NCI-H1417 (cell line): ENCODE measurements at places on chromosomes 2 and 18.
A peak's percentile ranks its signal among the peaks of the same experiment; 100 is the strongest.

GRCh38 chr18:27954226-27954625, 222.7 kb downstream of the CDH2 start:
- no peak for DNase-seq

DNA sequence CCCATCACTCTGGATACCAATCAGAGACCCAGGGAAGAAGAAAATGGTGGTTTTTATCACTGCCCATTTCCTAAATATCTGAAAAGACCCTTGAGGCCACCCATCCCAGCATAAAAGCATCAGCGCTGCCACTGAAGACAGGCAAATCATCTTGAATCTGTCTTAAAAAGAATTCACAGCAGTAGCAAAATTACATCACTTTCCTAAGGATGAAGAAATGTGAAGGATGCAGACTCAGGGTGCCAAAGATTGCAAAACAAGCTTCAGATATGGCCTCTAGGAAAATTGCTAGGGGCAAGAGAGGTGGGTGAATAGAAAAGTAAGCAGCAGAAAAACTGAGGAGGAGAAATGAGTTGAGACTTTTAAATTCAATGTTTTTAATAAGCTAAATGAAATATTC, 70.0 kb downstream of the SLC25A12 start:
- no peak for DNase-seq

GRCh38 chr2:195610717-195611116, 46.3 kb upstream of the SLC39A10 start:
- DNase-seq: no peak

DNA sequence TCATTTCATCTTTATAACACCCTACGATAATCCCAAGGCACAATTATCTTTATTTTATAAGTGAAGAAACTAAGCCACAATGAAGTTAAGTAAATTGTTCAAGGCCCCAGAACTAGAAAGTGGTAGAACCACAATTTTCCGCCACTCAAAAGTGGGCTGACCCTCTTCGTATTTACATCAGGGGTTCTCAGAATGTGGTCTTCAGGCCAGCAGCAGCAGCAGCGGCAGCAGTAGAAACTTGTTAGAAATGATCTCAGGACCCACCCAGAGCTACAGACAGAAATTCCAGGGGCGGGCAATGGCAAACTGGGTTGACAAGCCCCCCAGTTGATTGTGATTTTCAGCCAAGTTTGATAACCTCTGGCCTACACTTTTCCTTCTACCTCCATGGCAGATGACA, 62.8 kb downstream of the LBH start:
- DNase-seq: no peak

- no peak for DNase-seq
Observed at GRCh38 chr18:60555625-60556024, 183.1 kb upstream of the MC4R start.

DNA sequence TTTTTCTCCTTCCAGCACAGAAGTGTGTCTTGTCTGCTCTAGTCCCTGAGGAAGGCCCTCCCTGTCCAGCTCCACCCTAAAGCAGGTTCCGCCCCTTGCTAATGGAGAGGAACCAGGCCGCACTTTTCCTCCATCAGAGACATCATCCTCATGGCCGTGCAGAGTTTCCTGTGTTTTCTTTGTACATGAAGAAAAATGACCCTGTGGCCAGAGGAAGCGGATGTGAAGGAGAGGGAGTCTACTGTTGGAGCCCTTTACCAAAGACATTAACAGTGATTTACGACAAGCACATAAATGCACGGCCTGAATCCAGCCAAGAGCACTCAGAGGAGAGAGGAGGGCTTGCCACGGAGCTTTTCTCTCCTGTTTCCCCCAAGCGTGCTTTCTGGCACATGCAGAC, 109.5 kb downstream of the RNF144A start:
- DNase-seq: peak; percentile 88

DNA sequence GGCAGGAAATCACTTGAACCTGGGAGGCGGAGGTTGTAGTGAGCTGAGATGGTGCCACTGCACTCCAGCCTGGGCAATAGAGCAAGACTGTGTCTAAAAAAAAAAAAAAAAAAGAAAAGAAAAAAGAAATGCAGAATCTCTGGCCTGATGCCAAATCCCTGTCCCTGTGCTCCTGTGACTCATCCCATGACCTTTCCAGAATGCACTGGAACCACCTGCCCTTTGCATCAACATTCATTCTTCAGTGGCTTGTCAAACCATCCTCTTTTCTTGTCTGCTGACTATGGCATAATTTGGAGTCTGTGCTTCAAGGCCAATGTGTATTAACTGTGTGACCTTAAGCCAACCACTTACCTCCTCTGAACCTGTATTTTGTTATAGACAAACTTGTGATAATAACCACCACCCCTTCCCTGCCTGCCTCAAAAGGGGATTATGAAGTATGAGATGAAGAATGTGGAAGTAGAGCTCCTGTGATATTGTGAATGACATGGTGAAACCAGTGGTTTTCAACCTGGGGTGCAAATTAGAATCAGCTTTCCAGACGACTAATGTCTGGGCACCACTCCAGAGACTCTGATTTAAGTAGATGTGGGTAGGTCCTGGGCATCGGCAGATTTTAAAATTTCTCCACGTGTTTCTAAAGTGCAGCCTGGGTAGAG, 189.3 kb downstream of the CLIP4 start:
- DNase-seq: peak; percentile 12

- no peak for DNase-seq
Observed at GRCh38 chr2:231170055-231170454, 28.4 kb upstream of the ARMC9 start.

DNA sequence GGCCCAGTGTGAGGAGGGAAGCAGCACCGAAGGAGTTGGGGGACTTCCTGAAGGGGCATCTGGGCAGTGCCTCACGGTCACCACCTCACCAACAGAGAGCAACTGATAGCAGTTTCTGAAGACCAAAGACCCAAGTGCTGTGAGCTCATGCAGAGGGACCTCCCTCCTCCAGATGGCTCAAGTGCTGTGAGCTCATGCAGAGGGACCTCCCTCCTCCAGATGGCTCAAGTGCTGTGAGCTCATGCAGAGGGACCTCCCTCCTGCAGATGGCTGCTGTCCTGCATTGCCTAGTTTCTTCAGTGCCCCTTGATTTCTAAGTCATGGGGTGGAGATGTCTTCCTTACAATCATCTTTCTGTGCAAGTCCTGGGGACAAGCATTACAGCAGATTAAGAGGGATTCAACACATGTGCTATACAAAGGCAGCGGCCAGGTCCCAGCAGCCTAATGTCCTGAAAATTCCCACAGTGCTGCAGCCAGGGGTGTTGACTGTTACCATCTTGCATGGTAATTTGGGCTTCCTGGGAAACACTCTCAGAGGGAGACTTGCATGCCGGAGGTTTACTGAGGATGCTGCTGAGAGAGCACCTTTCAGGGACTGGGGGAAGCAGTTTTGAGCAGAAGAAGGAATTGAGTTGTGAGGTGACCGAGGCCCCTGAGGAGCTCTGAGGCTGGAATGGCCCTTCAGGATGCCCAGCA, 409.3 kb downstream of the GALR1 start:
- no peak for DNase-seq

GRCh38 chr2:61750624-61751023, 103.2 kb downstream of the FAM161A start:
- DNase-seq: no peak

DNA sequence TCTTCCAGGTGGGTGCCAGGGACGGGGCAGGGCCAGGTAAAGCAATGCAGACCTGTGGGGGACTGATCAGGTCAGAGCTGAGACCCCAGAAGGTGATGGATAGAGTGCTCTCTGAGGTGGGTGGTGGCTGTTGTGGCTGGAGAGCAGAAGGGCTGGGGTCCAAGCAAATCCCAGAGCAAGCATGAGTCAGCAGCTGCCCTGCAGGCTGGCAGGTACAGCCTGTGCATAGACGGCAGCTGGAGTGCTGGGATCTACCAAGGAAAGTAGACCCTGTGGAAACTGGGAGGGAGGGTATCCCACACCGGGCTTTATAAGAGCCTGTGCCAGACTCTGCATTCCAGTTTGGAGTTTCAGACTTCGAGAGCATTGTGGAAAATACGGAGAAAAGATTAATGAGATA, 663 bp downstream of the TRIM54 start:
- no peak for DNase-seq

GRCh38 chr2:220036431-220036830, 409.0 kb downstream of the SLC4A3 start:
- DNase-seq: no peak

DNA sequence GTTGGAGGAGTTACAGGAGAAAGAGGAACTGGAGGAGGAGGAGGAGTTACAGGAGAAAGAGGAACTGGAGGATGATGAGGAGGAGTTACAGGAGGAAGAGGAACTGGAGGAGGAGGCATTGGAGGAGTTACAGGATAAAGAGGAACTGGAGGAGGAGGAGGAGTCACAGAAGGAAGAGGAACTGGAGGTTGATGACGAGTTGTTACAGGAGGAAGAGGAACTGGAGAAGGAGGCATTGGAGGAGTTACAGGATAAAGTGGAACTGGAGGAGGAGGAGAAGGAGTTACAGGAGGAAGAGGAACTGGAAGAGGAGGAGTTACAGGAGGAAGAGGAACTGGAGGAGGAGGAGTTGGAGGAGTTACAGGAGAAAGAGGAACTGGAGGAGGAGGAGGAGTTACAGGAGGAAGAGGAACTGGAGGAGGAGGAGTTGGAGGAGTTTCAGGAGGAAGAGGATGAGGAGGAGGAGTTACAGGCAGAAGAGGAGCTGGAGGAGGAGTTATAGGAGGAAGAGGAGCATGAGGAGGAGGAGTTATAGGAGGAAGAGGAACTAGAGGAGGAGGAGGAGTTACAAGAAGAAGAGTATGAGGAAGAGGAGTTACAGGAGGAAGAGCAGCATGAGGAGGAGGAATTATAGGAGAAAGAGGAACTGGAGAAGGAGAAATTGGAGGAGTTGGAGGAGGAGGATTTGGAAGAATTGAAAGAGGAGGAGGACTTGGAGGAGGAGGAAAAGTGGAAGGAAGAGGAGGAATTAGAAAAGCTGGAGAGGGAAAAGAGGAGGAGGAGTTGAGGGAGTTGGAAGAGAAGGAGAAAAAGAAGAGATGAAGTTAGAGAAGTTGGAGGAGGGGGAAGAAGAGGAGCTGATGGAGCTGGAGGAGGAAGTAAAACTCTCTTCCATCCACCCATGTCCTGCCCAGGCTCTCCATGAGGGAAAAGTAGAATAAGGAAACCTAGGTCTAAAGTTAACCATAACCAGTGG, 37.2 kb downstream of the CLASP1 start:
- DNase-seq: no peak

- peak; percentile 78 for DNase-seq
Observed at GRCh38 chr2:66305718-66306117, 129.2 kb upstream of the MEIS1 start.

DNA sequence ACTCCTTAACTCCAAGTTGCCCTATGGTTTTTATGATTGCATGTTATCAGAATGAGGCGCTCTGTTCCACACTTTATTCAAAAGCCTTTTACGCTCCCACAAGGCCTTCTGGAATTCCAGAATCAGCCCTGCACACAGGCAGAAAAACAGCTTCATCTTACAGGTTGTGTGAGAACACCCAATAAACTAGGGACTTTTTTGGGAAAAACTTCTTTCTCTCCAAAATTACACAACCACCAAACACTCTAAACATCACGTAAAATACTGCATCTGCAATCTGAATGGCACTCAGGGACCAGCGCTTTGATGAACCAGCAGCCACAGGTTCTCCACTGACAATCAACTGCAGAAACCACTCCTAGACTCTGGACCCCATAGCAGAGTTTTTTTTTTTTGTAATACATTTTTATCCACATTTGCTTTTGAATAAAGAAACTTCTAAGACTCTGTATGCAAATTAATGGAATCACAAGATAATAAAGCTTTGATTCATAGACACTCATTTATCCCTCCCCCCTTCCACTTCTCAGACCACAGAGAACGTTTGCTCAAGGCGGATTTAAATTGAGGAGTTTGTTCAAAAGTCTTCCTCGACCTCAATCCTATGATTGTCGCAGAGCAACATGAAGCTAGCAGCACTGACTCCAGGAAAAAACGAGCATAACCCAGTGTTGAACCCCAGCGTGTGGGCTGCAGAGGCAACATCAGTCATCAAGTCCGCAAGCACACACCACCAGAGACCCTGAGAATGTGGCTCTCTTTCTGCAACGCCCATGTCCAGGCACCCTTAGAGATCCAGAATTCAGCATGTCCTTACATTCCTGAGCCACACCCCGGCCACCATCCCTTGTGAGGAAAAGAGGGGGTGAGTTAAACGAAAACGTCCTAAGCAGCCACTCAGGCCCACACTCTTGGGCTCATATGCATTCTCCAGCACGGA, 116.5 kb downstream of the MBP start:
- DNase-seq: no peak

GRCh38 chr18:13889671-13890070, 25.7 kb downstream of the MC2R start:
- DNase-seq: no peak

DNA sequence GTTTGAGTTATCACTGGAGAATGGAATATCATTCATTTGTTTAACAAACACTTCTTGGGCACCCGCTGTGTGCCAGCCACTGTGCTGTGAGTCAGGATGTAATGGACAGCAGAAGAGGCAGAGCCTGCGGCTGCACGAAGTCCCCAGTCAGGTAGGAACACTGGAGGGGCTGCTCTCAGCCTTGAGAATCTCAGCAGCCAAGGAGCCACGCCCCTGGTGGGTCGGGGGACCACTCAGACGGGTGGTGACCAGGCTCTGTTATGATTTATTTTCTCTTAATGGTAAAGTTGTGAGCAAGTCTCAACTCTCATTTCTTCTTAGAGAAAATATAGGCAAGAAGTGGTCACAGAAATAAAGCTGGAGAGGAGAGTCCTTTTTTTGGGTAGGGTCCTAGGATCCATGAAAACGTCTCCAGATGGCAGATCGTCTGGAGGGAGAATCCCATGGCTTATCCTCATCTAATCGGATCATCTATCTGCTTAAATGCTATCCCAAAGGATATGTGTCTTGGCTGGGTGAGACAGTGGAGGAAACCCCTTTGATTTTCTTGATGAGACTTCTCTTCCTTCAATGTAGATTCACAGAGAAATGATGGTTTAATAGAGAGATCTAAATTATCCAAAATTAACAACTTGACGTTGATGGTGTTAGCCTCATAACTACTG, 129.1 kb upstream of the LGALSL start:
- peak; percentile 7 for DNase-seq

DNA sequence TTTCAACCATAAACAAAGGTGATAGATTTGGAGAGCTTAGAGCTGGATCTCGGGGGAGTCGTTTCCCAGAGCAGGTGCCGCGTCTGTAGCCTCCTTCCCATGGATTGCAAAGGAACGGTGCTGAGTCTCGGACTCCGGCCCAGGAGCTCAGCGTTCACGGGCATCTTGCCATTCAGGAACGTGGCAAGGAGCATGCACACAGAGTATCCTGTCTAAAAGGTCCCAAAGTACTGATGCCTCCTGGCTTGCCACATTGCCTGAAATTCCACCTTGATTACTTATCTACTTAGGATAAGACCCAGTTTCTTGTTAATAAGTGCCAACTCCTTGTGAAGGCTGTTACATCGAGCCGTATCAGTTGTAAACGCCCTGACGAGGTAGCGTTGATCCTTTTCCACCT, 197.8 kb upstream of the MYT1L start:
- DNase-seq: no peak

GRCh38 chr2:156505696-156506095, 69.5 kb downstream of the GPD2 start:
- DNase-seq: no peak

- no peak for DNase-seq
Observed at GRCh38 chr2:62415019-62415431, 91.0 kb downstream of the TMEM17 start.
